Stimulated activated CD8-positive, alpha-beta memory T cell treated with anti-CD3 and anti-CD28 coated beads, Interleukin-12 subunit alpha, Interleukin-12 subunit beta, amount 100 ng/mL, for 4 hours (primary cell): ENCODE measurements at places on chromosomes 7 and 10.

DNA sequence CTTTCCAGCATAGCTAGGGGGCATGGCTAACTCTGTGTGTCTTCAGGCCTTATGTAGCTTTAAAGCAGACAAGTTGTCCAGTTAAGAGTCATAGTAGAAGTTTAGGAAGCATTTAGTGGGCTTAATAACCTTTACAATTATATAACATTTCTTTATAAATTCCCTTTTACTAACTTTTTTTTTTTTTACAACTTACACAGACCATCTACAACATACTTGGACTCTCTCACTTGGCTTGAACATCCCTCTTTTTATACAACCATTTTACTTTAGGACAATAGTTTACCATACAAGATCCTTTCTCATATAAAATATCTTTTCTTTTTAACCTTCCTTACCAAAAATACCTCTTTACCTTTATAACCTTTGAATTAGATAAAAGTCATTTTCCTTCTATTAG lies 26.3 kb downstream of the SP4 start:
- no peak for DNase-seq

GRCh38 chr7:50822110-50822509 lies 39.4 kb upstream of the GRB10 start:
- DNase-seq = no peak

DNA sequence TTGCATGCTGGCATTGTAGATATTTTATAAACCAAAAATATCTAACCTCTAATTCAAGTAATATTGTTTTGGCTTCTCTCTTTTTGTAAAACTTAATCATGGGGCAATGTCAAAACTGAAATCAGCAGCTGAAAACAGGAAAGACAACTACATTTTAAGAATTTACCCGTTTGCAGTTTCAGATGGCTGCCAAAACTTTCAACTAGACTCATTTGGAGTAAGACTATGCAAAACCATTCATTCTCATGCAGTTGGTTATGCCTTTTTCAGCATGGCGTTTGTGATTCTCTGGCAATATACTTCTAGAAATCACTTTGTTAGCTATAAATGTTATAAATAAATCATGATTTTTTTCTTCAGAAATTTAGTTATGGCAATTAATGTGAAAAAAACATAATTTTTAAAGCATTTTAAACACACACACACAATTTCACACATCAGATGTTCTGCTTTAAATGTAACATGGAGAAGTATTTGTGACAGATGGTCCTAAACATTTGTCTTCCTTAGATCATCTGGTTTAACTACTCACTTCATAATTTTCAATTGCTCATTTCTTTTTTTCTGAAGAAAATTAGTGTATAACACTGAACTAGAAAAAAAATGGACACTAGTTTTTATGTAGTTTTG lies 116.4 kb downstream of the ITGB8 start:
- DNase-seq = no peak

DNA sequence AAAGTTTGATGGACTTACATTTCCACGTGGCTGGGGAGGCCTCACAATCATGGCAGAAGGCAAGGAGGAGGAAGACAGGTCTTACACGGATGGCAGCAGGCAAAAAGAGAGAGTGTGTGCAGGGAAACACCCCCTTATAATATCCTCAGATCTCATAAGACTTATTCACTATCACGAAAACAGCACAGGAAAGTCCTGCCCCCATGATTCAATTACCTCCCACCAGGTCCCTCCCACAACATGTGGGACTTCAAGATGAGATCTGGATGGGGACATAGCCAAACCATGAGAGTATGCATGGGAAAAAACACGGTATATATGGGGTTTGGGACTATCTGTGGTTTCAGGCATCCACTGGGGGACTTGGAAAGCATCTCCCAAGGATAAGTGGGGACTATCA lies 78.0 kb downstream of the PLXNA4 start:
- no peak for DNase-seq

- DNase-seq = no peak
Observed at GRCh38 chr7:39353615-39354376, 212.4 kb upstream of the YAE1 start.

DNA sequence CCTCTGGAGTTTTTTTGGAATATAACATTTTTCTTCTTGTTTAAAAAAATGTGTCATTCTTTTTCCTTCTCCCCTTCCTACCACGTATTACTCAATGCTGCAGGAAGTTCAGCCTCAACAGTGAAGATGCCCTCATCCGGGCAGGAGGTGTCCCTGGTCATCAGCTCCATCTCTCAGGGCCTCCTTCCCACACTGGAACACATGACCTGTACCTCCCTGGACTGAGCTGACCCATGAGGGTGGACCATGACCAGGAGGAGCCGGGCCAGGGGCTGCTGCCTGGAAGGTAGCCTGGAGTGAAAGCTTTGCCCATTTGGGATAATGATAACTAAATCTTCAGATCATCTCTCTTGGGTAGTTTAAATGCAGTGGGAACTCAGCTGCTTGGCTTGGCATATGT lies 316.5 kb upstream of the ZMIZ1 start:
- no peak for DNase-seq
